Fibroblast of mammary gland (primary cell): ENCODE measurements at places on chromosomes 7 and 10.

GRCh38 chr10:22003964-22004281, 393 bp upstream of the DNAJC1 start:
- no peak for DNase-seq

GRCh38 chr10:59222788-59223187, 46.3 kb downstream of the PHYHIPL start:
- no peak for DNase-seq

GRCh38 chr7:117837841-117838240, 35.4 kb downstream of the CTTNBP2 start:
- DNase-seq, result no peak

DNA sequence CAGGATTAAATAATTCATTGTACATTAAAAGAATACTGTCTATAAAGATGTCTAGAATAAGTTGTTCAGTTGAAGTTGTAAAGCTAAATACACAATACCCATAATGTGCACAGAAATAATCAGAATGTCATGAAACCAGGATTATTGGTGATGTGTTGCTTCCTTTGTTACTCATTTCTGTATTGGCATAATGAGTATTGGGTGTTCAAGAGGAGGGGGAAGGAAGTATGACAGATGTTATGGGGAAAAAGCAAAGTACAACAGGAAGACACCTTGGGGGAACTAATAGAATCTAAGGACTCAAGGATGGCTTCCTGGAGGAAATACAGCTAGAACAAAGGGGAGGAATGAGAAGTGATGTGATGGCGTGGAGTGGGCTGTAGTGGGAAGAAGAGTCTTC, 15.0 kb downstream of the ANKRD1 start:
- DNase-seq, result no peak

DNA sequence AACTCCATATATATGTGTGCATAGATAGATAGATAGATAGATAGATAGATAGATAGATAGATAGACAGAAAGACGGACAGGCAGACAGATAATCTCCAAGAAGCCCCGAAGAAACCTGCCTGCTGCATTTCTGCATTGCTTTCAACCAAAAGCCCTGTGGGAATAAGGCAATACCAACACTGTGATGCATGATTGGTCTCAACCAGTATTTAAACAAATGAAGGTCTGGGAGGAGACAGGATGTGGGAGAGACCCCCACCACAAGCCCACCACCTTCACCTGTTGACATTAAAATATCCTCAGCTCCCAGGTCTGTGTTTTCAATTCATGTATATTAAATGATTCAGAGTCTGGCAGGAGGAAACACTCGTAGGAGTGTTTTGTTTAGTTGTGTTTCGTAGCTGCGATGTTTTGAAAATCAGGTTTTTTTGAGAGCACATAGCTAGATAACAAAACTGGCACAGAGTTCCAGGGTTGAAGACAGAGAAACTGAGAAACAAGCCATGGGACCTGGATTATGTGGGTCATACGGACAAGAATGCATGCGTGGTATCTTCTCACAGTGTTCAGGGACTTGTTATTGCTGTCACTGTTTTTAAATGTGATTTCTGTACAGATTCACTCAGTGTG, 200.7 kb upstream of the AHR start:
- no peak for DNase-seq
